ENCODE measurements at places on chromosomes 2 and 18.
A peak's percentile ranks its signal among the peaks of the same experiment; 100 is the strongest.

DNA sequence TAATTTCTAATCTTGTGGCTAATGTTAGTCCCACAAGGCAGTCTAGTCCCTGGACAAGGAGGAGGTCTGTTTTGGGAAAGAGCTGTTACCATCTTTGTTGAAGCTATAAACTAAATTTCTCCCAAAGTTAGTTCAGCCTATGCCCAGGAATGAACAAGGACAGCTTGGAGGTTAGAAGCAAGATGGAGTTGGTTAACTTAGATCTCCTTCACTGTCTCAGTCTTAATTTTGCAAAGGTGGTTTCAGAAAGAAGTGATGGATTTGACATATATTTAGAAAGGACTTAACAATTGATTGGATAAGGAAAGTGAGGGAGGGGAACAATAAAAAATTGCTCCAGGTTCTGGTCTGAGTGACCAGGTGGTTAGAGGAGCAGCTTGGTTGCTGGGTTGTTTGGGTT is 14.6 kb upstream of the SCYGR1 start:
- DNase-seq, result no peak

DNA sequence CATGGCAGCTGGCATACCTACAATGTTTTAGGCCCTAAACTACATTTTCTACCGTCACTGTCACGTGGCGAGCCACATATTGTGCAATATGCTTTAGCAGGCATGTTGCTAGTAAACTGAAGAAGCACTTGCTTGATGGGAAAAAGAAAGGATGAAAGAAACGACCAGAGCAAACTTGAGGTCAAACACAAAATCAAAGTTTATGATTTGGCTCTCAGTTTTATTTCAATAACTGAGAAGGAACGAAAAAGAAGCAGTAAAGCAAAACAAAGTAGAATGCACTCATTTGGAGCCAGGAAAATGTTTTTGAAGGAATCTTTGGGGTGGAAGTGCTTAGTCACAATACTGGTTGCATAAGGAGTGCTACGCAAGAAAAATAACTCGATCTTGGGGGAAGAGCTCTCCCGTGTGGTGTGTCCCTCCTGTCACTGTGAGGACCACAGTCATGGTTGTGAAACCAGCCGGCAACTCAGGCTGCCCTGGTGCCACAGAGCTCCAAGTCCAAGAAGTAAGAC is 349.8 kb downstream of the RBM43 start:
- DNase-seq, result no peak

GRCh38 chr2:174575124-174575776 is 22.4 kb downstream of the WIPF1 start:
- no peak for DNase-seq

DNA sequence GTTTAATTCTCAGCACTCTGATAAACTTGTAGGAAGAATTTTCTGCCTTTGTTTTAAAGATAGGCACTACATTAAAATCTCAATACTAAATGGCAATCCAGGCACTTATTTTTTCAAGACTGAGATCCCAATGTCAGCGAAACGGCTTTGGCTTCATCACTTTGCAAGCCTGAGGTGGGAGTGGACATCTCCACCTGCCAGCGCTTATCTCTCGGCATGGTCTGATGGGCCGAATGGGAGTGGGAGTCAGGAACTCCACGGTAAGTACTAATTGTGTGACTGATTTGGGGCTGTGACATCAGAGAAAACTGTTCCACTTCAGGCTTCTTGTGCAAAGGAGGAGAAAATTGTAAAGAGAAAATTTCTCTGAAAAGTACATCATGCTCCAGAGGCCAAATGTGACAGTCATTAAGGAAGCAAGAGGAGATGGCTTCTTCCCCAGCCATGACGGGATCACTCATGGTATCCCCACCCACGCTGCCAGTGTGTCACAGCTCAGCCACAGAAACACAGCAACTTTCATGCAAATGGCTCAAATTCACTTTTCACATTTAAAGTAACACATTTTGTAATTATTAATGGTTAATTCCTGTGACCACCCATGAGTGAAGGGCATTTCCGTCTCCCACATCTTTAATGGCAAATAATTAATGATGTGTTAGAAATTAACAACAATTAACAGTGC is 385.5 kb upstream of the HNRNPA3 start:
- DNase-seq, result no peak

GRCh38 chr2:120433816-120434290 is 87.9 kb downstream of the INHBB start:
- DNase-seq, result no peak

GRCh38 chr2:69291004-69291650 is 95.9 kb downstream of the GFPT1 start:
- DNase-seq, result no peak

GRCh38 chr2:165238295-165238694 is 919 bp upstream of the SCN2A start:
- peak; percentile 32 for DNase-seq

DNA sequence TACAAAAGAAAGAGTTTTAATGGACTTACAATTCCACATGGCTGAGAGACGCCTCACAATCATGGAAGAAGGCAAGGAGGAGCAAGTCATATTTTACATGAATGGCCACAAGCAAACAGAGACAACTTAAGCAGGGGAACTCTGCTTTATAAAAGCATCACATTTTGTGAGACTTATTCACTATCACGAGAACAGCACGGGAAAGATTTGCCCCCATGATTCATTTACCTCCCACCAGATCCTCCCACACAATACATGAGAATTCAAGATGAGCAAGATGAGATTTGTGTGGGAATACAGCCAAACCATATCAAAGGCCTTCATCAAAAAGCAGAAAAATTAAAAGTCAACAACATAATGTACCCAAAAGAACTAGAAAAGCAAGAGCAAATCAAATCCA is 111.0 kb upstream of the RPRM start:
- DNase-seq, result no peak

DNA sequence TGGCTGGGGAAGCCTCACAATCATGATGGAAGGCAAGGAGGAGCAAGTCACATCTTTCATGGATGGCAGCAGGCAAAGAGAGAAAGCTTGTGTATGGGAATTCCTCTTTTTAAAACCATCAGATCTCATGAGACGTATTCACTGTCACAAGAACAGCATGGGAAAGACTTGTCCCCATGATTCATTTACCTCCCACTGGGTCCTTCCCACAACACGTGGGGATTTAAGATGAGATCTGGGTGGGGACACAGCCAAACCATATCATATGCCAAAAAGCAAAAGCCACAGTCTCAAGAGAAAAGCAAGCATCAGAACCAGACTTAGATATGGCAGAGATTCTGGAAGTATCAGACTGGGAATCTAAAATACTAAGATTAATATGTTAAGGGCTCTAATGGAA is 30.0 kb upstream of the SCRN3 start:
- no peak for DNase-seq

DNA sequence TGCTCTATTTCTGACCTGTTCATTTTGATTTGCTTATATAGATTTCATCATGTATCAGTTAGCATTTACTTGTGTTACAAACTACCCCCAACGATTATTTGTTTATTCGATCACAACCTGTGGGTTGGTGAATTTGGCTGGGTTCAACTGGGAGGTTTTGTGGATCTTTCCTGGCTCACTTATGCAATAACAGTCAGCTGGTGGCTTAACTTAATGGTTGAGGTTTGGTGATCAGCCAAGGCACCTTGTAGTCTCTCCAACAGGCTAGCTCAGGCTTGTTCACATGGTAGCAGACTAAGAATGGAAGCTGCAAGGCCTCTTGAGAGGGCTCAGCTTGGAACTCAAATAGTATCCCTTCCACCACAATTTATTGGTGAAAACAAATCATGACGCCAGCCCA is 5.4 kb upstream of the PUM2 start:
- DNase-seq, result no peak

- no peak for DNase-seq
Measured at GRCh38 chr2:69680001-69680675, 36.6 kb upstream of the AAK1 start.

DNA sequence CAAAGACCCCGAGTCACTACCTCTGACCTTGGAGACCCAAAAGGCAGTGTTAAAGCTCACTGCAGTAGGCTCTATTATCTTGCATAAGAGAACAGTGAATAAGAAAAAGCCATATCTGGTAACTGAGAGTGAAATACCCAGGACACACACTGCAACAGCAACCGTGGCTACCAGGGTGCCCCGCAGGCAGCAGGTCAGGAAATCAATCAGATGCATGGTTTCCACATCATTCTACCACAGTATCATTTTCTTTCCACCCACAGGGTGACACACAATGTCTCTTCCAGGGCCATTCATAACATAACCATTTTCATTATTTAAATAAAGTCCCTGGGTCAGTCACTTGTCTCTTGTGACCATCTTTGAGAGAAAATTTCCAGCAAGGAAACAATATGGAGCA is 131.3 kb downstream of the CCBE1 start:
- no peak for DNase-seq

GRCh38 chr2:169105476-169105875 is 36.1 kb downstream of the DHRS9 start:
- no peak for DNase-seq

- no peak for DNase-seq
Measured at GRCh38 chr2:50513724-50514123, 518.2 kb downstream of the NRXN1 start.

- DNase-seq, result no peak
Measured at GRCh38 chr18:48304906-48305693, 104.1 kb downstream of the ZBTB7C start.

DNA sequence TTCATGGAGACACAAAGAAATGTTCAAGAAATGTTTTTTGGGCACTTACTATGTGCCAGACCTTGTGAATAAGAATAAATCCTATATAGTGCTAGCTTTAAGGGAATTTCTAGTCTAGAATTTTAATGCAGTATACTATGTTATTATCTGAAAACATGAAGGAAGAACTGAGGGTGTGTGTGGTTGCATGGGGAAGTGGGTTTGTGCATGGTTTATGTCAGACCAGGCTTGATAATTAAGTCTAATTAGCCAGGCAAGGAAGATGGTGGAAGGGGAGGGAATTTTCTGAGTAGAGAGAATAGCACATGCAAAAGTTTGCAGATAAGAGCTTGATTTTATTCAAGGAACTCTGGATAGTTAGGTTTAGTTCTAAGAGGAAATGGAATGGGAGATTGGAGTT is 6.5 kb downstream of the RBBP8 start:
- no peak for DNase-seq

DNA sequence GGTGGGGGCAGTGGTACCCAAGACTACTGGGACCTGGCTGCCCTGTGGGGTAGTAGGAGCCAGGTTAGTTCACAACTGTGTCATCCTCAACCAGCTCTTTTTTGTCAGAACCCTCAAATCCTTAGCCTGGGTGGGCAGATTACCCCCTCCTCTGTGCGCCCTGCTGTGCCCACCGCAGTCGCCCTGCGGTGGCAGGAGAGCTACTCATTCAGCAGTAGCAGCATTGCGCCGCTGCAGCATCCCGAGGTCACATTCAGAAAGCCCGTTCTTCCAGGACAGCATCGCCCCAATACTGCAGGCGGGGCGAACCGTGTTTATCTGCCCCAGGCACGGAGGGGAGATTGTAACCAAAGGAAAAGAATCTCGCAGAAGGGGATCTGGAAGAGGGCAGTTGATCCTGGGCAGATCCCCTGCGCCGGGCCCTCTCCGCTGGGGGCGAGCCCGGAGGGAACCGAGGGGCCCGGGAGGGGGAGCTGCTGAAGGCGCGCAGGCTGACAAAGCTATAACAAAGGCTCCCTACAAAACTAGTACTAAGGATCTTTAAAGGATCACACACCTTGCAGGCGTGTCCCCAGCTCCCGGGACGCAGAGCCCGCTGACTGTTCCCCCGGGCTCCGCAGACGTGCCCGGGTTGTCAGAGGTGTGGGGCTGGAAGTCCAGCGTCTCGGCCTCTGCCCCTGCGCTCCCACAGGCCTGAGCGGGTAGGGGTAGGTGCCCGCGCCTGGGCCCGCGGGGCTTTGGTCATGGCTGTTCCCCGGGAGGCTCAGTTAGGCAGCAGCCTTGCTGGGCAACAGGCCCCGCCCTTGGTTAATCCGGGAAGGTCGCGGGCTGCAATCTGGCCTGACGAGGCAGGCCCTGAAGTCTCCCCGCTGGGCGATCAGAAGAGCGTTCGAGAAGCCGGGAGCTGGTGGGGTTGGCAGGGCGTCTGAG is 13.2 kb downstream of the POU3F3 start:
- no peak for DNase-seq

GRCh38 chr2:24482251-24482971 is 8.6 kb upstream of the NCOA1 start:
- no peak for DNase-seq

DNA sequence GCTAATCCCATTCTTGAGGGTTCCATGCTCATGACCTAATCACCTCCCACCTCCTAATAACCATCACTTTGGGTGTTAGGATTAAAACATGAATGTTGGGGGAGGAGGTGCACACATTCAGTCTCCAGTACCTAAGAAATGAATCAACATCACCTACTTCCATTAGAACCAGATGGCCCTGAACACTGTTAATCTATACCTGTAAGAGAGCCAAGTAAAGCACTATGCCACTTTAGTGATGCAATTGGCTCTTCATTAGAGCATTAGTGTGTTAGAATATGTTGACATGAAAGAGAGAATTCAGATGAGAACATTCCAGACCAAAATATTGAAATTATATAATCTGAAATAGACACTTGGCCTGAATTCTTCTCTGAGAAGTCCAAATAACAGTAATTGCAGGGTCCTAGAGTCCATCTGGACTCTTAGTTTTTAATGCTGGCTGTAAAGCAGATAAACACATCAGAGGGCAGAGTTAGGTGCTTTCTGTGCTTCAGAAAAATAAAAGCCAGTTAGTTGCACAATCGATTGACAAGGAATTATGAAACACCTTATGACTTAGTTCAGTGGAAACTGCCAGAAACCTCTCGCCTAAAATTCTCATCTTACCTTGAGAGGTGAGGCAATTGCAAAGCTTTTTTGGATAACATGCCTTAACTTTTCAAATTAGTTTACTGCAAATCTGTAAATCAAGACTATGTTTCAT is 923.7 kb downstream of the SLC4A3 start:
- no peak for DNase-seq

DNA sequence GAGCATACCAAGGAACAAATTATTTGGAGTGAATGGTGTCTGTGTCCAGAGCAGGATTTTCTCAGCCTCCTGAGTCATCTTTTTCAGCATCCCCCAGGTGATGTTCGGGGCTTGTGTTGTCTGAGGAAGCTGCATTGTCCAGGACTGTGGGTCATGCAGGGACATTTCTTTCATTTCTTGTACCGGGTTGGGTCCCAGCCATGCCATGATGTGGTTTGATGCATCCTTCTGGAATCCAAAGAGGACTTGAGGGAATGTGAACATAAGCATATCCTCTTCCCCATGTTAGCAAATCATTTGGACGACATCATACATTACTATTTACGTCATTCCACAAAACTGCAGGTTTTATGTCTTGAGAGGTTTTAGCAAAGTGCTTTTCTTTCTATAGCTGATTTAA is 797.8 kb downstream of the CCDC85A start:
- no peak for DNase-seq

GRCh38 chr2:37358466-37358865 is 14.0 kb downstream of the QPCT start:
- no peak for DNase-seq

- DNase-seq, result no peak
Measured at GRCh38 chr18:68969027-68969426, 171.1 kb downstream of the CCDC102B start.

DNA sequence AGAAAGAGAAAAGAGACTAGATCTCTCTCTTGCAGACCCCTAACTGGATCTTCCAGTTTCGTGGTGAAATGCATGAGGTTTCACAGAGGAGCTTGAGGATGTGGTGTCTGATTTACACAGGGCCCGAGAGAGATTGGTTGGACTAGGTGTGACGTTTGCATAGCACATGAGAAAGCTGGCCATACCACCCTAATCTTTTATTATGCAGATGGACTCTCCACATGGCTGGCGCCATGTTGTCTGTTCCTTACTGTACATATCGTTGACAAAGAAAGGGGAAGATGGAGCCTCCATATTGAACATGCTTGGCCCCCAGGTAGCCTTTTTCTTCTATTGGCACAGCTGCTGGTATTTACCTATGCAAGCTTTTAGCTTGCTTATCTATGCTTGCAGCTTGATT is 27.5 kb upstream of the PGAP1 start:
- DNase-seq, result no peak

Data from activated CD4-positive, alpha-beta T cell treated with anti-CD3 and anti-CD28 coated beads, Interleukin-2, amount 10 ng/mL, durations not matched to agents 7 days and 5 days (primary cell).